ENCODE measurements at places on chromosomes 5 and 9. TPM values are rescaled to one million over a fixed set of nuclear protein-coding genes. Genes with fewer than 3 reads are reported as not detected.

TEX53 gene
- not detected for total RNA-seq

DNA sequence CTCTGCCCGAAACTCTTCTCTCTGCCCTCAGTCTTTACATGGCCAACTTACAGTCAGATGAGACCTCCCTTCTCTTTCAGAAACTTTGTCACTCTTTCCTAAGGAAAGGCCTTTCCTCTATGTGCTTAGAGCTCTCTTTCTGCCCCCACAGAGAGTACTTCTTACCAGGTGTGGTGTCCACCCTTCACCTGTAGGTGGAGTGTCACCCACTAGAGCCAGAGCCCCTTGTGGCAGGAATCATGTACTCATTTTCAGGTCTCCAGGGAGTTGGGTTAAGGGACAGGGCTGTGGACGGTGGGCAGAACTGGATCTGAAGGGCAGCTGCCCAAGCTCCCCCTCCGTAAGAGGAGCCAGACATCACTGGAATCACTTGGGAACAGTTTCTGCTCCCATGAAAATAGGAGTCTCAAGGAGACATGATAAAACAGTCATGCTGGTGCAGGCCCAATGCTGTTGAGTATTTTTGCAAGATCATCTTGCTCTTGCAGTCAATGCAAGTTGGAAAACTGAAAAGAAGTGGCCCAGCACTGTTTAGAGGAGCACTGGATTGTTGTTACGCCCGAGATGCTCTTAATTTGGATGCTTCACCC is 436.7 kb downstream of the ZSWIM6 start:
- DNase-seq, result no peak

- DNase-seq, result no peak
Measured at GRCh38 chr9:105248691-105249090, 4.2 kb downstream of the SLC44A1 start.

DNA sequence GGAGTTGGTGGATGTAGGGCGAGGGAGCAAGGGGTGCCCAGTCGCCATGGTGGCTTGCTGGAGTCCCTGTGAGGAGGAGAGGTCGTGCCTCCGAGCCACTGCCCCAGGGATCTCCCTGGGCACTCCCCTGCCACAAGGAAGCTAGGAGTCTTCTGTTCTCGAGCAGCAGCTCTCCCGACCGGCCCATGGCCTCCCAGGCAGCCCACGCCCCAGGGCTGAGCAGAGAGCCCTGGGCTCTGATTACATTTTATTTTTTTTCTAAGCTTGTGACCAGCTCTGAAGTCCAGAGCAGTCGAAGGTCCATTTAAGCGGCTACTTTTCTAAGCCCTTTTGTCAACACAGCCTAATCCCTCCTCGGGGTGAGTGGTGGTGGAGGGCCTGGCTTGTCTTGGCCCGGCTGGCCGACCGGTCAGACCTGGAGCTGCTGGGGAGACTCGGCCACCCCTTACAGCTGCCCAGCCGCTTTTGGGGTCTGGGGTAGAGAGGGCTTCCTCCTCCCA is 2.1 kb downstream of the RXRA start:
- no peak for DNase-seq
